CD4-positive, alpha-beta T cell (primary cell): ENCODE measurements at places on chromosomes 16 and 17.

- no peak for DNase-seq
These were observed 22.4 kb upstream of the CBX4 start for GRCh38 chr17:79861413-79862216.

GRCh38 chr16:67277294-67277998 lies 1.9 kb upstream of the PLEKHG4 start:
- no peak for DNase-seq

DNA sequence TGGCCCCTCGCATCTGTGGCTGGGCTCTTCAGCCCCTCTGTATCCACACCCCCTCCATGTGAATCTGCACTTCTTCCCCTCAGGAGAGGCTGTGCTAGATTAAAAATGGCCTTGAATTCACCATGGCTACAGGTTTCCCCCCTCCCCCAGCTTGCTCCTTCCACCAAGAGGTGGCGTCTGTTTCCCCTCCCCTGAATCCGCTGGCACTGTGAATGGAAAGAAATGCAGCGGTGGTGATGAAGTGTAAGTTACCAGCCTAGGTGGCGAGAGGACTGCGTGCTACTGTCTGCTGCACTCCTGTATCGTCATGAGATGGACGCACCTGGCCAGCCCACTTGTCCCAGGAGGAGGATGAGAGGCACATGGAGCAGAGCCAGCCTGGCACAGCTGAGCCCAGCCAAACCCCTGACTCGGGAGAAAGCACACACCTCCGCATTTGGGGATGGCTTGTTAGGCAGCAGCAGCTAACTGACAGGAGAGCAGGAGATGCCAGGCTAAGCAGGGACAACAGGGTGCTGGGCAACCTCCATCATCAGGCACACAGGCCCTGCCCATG lies 26.2 kb downstream of the TNFRSF13B start:
- DNase-seq, result no peak

GRCh38 chr17:4837471-4838308 lies 4.5 kb downstream of the MINK1 start:
- DNase-seq, result no peak

GRCh38 chr17:50544516-50544915 lies 2.5 kb upstream of the SPATA20 start:
- DNase-seq, result no peak

- DNase-seq, result peak; percentile 33
These were observed 930 bp downstream of the SPNS2 start for GRCh38 chr17:4499431-4500190.

DNA sequence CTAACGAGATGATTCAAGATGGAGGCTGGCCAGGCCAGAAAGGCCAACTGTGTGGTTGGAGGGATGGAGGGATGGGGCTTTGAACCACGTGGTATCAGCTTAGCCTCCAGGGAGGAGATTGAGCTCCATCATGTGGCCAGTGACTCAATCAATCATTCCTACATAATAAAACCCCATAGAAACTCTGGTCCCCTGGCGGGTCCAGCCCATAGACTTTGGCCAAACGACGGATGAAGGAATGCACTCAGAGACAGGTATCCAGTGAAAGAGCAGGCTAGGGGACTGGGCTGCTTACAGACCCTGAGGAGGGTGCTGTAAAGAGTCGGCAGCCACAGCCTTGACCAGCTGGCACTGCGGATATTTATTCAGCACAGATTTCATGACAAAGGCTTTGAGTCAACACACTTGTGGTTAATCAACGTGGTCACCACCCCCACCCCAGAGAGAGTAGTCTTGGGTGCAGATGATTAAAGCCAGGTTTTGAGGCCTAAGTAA lies 308.7 kb upstream of the TNRC6C start:
- no peak for DNase-seq
